Suppressor macrophage treated with lipopolysaccharide for 1 hour (primary cell): ENCODE measurements at places on chromosomes 7 and 10.
A peak's percentile ranks its signal among the peaks of the same experiment; 100 is the strongest.

DNA sequence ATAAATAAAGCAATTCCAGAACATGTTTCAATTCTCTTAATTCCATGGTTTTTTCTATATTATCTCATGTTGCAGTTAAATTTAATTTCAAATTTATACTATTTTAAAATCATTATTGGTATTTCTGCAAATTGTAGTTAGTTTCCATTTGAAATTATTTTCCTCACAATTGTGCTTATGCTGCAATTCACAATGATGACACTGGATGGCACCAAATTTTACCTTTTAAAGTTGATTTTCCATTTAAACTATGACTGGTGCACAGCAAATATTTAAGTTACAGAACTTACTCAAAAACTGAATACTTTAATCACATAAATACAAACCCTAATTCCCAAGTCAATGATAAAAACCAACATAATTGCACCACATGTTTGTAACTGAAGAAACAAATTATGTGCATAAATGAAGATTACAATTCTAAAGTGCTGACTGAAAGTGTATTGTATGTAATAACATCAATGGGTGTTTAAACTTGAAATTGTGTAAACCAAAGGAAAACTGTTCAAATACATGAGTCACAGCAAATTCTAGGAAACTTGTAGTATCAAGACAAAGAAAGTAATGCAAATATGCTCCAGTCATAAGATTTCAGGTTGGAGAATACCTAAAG lies 75.3 kb upstream of the AASS start:
- peak; percentile 9 for DNase-seq

DNA sequence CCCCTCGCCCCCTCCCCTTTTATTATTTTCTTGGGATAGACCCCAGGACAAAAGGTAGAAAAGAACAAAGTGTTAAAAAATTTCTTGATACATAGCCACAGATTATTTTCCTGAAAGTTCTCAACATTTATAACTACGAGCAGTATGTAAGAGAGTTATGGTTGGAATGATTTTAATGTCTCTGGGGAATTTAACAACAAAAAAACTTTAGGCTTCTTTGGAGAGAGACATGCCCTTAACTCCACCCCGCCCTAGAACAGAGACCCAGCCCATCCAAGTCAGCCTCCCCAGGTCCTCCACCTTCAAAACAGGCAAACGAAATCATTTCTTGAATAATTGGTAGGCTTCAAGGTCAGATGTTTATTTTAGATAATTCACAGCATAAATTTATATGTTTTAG lies 97.1 kb downstream of the TCF7L2 start:
- no peak for DNase-seq

GRCh38 chr10:101906586-101907183 lies 63.1 kb upstream of the KCNIP2 start:
- no peak for DNase-seq

GRCh38 chr10:122170802-122171201 lies 100.3 kb upstream of the BTBD16 start:
- DNase-seq, result no peak

DNA sequence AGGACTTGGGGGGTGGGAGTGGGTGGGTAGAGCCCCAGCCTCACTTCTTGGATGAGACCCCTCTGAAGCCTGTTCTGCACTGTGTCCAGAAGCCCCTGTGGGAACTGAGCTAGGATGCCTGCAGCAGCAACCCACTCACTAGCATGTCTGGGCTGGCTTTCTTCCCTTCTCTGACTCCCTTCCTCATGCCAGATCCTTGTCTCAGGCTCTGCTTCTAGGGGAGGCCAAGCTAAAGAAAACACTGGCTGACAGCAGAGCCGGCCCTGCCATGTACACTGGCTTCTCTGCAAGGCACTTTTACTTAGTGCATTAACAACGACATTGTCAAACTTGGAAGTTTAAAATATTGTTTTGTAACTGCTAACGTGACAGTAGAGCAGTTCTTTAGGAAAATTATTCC lies 50.2 kb downstream of the ARHGAP22 start:
- no peak for DNase-seq
